Stimulated activated CD4-positive, alpha-beta T cell treated with anti-CD3 and anti-CD28 coated beads, TNF-alpha, amount 100 ng/mL, for 1 hour (primary cell): ENCODE measurements at places on chromosomes 16 and 17.

GRCh38 chr16:47065766-47066688 lies 77.7 kb downstream of the NETO2 start:
- DNase-seq: no peak

DNA sequence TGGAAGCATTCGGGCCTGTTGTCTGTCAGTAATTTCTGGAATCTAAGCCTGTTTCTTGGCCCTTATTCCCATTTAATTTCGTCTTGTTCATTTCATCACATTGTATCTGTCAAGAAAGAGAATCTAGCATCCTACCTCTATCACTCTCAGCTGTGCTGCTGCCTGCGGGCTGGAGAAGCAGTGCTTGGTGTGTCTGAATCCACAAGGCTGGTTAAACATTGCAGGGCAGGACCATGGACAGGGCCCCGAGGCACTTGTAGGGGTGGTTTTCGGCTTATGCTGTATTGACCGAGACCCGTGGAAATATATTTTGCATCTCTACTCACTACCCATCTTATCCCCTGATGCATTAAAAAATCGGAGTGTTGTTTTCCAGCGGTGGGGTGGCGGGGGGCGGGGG lies 3.1 kb downstream of the RAB11FIP4 start:
- DNase-seq: no peak

DNA sequence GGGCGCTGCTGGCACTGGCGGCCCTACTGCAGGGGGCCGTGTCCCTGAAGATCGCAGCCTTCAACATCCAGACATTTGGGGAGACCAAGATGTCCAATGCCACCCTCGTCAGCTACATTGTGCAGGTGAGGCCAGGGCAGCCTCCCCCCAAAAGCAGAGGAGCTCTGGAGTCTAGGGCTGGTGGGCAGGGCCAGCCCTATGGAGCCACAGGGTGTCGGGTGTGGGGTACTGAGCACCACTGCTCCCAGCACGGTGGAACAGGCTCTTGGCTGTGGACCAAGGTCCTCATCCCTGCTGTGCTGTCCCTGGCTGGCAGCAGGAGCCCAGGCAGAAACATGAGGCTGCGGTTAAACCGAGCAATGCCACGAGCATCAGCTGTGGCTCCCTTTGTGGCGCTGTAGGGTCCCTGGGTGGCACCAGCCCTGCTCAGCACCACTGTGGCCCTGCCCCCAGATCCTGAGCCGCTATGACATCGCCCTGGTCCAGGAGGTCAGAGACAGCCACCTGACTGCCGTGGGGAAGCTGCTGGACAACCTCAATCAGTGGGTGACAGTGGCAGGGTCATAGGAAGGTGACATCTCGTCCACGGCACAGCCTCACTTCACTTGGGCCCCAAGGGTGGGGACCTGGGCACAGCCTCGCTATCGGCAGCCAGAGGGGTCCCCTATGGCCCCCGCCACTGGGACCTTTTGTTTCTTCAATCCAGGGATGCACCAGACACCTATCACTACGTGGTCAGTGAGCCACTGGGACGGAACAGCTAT lies 1.1 kb downstream of the DNASE1 start:
- no peak for DNase-seq

GRCh38 chr16:866252-866896 lies 65.8 kb upstream of the GNG13 start:
- DNase-seq: no peak

DNA sequence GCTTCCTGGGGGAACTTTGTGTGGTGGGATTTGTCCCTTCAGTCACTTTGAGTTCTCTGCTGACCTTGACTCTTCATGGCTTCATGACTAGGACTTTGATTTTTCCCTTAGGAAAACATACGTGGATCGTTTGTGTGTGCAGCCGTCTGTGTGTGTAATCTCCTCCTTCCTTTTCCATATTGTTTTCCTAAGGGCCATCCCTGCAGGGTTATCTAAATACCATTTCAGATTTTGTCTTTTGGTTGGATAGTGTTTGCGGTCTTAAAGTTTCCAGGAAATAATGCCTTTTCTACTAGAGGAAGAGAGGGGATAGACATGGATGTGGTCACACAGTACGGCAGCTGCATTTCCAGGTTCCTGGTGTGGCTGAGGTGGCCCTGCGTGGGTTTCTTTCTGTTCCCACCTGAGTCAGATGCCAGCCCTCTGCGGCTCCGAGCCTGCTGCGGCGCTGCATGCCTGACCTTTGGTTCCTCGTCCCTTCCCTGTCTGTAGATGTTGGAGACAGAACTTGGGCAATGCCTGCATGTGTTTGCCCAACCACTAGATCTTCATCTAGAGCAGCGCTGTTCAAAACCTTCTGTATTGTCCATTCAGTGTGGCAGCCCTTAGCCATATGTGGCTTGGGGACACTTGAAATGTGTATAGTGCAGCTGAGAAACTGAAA lies 72.0 kb upstream of the LGALS9 start:
- DNase-seq: no peak

DNA sequence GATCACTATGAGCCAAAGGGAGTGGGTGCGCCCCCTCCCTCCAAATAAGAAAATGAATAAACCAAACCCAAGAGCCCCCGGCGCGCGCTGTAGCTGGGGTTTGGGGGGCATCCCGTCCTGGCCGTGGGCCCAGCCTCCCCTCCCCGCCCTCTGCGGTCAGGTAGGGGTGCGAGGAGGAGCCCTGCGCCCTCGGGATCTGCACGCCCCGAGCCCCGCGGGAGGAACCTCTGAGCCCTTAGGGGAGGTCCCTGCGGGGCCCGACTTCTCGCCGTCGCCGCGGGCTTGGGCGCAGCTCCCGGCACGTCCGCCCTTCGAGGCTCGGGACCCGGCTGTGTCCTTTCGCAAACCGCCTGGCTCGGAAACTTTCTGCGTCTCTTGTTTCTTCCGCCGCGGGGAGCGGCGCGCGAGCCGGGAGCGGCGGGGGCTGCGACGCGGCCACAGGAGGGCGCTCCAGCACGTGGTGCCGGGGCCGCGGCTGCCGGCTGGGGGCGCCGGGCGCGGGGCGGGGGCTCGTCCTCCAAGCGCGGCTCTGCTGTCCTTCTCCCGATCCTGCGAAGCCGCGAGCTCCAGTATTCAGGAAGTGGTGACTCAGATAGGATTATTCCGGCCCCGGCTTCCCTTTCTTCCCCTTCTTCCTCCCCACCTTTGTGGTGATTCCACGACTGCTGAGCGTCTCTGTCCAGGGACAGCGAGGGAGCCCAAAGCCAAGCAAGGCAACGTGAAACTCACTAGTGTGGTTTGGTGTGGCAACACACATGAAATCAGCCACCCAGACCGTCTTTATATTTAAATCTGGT lies 1.6 kb downstream of the PITPNC1 start:
- peak; percentile 50 for DNase-seq

GRCh38 chr16:88284626-88285513 lies 97.9 kb upstream of the ZNF469 start:
- no peak for DNase-seq

DNA sequence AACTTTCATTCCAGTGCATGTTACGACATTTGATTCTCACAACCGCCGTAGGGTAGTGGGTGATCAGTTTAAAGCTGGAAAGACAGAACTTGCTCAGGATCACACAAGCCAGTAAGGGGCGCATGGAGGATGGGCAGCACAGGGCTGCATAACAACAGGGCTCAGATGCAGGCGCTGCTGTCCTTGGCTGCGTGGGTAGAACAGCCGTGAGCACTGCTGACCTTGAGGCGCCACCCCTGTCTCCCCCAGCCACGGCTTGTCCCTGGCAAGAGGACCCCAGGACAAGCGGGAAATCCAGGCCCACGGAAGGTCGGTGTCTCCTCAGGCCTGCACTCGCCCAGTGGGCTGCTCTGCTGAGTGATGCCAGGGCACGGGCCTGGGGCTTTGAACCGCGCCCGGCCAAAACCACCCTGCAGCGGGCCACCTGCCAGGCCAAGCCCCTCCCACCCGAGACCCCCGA lies 84.7 kb downstream of the LMF1 start:
- no peak for DNase-seq

- DNase-seq: no peak
Measured at GRCh38 chr16:31536804-31537361, 9.2 kb downstream of the AHSP start.

DNA sequence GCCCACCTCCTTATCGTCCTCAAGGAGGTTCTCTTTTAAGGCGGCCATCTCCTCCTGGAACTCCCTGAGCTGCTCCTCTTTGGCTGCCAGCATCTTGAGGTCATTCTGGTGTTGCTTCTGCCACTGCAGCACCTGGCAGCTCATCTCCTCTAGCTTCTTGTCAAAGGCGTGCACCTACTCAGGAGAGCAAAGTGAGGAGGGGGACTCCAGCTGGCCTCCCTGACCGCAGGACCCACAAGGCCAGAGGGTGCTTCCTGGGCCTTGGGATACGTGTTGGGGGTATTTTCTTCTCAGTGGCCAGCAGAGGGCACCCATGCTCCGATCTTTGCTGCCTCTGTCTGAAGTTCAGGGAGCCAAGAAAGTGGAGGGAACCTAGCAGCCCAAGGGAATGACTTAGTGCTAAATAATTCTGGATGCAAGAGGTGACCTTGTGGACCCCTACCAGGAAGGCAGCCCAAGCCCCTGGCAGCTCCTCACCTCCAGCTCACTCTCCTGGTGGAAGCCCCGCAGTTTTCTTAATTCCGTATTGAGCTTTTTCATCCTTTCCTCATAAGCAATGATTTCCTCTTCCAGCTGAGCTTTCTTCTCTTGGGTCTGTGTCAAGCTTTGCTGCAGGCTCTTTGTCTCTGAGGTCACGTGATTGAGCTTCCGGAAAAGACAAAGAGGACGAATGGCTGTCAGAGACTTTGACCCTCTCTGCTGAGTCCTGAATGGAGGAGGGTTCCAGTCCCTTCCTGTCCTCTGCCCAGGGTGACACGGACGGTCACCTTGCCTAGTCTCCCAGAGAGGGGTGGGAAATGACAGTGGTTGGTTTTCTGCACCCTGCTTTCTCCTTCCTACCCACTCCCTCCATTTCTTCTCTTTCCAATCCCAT lies 31.4 kb downstream of the DHX38 start:
- peak; percentile 18 for DNase-seq

DNA sequence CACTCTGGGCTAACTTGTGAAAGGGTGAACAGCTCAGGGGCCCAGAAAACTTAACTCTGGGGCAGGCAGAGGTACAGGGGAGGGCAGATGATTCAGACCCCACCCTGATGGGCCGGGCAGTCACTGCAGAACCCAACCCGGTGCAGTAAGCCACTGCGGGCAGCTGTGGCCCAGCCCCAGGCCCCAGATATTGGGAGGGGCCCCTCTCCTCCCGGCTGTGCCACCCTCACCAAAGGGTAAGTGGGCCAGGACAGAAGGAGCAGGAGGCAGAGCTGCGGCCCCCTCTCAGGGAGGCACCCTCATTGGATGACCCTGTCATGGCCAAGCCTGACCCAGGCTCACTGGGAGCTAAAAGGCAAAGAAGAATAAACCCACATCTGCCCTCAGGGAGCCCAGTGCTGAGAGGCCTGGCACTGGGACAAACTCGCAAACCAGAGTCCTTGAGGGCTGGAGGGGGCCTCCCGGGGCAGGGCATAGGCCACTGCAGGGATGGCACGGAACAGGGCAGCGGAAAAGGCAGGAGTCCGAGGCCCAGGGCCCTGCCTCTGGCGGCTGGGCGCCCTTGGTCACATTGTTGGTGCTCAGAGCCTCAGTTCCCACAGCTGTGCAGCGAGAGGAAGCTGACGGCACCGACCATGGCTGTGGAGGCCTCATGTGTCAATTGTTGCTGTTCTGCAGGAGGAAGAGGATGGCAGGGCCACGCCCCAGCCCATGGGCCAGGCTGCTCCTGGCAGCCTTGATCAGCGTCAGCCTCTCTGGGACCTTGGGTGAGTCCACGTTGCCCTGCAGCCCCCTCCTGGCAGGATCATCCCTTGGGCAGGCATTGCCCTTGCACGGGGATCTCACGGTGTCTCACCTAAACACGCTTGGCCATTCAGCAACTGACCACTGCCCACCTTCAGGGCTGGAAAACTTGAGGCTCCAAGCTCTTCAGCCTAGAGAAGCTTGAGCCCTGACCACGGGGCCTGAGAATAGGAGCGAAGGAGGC lies 3.1 kb downstream of the ITGB4 start:
- DNase-seq: no peak

DNA sequence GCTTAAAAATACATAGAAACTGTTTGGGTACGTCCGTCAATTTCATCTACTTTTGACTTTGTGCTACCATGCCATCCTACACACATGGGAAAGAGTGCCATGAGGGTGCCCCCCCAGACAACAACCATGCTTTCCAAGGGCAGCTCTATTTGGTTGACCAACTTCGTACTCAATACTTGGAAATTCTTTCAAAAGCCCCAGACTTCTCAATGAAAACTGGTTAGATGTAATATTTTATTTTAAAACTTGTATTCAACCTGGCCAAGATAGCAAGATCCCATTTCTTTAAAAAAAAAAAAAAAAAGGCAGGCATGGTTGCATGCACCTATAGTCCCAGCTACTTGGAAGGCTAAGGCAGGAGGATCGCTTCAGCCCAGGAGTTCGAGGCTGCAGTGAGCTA lies 98.4 kb downstream of the PARN start:
- DNase-seq: no peak

- DNase-seq: no peak
Measured at GRCh38 chr17:59804901-59805465, 87.8 kb downstream of the TUBD1 start.

DNA sequence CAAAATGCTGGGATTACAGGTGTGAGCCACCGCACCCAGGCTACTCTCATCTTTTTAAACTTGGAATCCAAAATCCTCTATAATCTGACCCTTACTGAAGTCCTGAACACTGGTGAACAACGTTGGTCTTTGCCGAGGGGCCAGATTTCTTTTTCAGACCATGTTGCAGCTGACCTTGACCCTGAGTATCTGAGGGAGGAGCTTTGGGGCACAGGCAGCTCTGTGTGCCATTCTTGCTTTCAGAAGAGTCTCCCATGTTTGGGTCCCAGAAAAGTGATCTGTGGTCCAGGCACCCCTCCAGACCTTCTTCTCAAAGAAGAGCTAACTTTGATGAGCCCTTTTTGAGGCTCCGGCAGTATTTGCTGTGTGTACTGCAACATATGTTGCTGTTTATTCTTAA lies 50.4 kb downstream of the CENPV start:
- DNase-seq: no peak

DNA sequence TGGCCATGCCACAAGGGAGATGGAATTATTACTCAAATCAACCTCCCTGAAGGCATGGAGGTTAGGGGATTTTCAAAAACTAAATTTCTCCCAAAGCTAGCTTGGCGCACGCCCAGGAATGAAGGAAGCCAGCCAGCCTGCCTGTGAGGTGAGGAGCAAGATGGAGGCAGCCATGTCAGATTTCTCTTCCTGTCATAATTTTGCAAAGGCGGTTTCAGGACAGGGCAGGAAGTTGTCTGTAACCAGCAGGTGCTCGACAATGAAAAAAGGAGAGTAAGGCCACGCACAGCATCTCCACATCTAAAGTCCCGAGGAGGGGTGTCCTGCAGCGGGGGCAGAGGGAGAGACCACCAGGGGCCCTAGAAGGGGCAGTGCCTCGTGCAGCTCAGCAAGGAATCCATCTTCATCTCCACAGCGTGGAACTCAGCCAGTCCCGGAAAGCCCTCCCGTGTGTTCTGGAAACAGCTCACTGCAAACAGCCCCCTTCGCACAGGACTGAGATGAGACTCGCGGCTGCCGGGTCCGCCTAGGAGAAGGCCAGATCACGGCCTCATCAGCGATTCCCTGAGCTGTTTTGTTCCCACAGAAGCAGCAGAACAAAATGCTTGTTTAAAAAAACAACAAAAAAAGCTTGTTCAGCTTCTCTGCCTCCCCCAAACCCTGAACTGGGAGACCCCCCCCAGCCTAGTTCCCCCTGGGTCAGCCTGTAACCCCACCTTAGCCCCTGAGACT lies 47.8 kb downstream of the SLC7A5 start:
- no peak for DNase-seq

GRCh38 chr16:27689711-27690110 lies 139.8 kb downstream of the KATNIP start:
- DNase-seq: no peak

GRCh38 chr17:20059728-20060188 lies 50.6 kb downstream of the SPECC1 start:
- no peak for DNase-seq

- no peak for DNase-seq
Measured at GRCh38 chr17:17062866-17063265, 20.6 kb downstream of the MPRIP start.
